Memory B cell (primary cell): ENCODE measurements at places on chromosomes 2 and 18.

GRCh38 chr2:183532514-183532913, 408.3 kb downstream of the NUP35 start:
- no peak for DNase-seq

GRCh38 chr2:237388036-237388435, 25.9 kb downstream of the COL6A3 start:
- DNase-seq, result no peak

DNA sequence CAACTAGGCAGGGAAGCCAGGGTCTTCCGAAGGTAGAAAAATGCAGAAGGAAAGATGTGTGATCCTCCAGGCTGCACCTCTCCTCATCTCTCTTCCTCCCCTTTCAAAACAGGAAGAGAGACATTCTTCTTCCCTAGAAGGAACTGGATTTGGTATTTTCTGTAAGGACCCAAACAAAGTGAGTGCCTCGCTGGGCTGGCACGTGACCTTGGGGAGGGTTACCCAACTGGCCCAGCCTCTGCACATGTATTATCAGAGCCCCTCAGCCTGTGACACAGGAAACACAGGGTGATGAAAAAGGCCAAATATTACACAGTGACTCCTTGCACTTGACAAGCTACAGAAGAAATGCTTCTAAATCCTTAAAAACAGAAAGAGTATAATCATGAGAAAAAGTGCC, 2.3 kb downstream of the HJURP start:
- no peak for DNase-seq

DNA sequence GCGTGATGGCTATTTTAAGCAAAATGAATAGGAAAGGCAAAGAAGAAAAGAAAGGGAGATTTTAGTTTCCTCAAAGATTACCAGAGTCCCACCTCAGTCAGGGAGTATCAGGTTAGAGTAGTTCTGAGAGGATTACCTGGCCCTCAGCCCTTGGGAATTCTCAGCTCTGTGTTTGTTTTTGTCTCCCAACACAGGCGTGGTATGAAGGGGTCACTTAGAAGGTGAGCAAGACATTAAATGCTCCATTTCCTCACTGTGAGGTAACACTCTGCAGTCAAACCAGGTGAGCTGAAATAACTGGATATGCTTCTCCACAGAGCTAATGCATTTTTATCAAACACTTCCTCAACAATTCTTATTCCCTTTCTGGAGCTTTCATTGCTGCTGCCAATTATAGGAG, 232.2 kb downstream of the IKZF2 start:
- DNase-seq, result no peak

GRCh38 chr2:112095681-112096080, 40.6 kb downstream of the TMEM87B start:
- no peak for DNase-seq

GRCh38 chr2:217622205-217623060, 380.4 kb downstream of the TNS1 start:
- no peak for DNase-seq

GRCh38 chr2:25806941-25807340, 71.3 kb downstream of the ASXL2 start:
- no peak for DNase-seq

DNA sequence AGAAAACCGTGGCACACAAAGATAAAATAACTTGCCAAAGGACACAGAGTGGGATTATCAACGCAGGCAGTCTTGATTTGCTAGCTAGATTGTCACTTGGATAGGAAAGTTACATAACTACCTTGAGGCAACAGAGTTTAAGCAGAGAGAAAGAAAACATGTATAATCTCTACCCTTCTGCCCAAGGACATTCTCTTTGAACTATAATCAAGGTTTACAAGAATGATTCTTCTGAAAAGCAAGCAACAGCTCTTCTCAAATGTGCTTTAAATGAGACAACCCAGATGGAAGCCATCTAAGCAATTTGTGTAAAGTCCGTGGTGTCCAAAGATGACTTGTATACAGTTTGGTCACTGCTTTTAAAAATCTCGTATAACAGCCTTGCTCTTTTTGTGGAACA, 177.4 kb downstream of the CD226 start:
- no peak for DNase-seq

GRCh38 chr2:179049203-179049545, 763 bp downstream of the CCDC141 start:
- DNase-seq, result peak; percentile 1

- no peak for DNase-seq
Measured at GRCh38 chr2:126890551-126891450, 7.9 kb upstream of the TEX51 start.

GRCh38 chr2:160555420-160556071, 61.9 kb upstream of the RBMS1 start:
- DNase-seq, result no peak

- DNase-seq, result no peak
Measured at GRCh38 chr18:59719544-59720181, 22.4 kb upstream of the CCBE1 start.

DNA sequence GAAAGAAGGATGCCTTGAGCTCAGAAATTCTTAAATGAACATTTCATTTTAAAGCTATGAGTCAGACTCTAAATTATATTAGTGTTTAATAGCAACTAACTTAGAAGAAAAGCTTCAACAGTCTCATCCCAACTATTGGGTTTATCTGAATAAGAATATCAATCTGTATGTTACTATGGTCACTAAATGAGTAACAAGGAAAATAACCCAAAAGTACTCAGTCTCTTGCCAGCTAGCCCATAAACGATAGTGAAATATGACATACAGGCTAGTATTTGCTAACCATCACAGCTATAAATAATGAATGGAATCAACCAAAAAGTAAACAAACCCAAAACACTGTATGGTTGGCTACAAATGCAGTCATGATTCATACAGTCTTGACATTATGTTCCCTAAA, 174.9 kb downstream of the RAB3GAP1 start:
- DNase-seq, result no peak

GRCh38 chr18:29501952-29502351, 1325.0 kb upstream of the CDH2 start:
- no peak for DNase-seq

DNA sequence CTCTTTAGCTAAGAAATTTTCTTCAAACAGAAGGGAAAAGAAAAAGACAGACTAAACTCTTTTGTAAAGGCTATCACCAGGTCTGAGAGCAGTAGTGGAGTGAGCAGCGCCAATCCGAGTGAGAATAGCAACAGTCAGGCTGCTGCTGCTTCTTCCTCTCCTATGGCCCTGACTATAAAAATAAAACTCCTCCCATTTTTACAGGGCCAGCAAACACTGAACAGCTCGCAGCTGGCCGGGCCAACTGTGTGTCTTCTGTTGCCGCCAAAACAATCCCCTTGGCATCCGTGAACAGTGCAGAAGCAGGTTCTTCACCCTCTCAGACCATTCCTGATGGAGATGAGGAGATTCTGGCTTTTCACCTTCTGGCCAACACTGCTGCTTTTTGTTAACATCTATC, 124.5 kb downstream of the CNTNAP5 start:
- no peak for DNase-seq

GRCh38 chr18:62938487-62938886, 223.1 kb downstream of the PHLPP1 start:
- no peak for DNase-seq

- DNase-seq, result no peak
Measured at GRCh38 chr18:12844391-12844790, 39.6 kb downstream of the PTPN2 start.
